GM13976 (cell line): ENCODE measurements at places on chromosomes 13 and 19.
A peak's percentile ranks its signal among the peaks of the same experiment; 100 is the strongest.

DNA sequence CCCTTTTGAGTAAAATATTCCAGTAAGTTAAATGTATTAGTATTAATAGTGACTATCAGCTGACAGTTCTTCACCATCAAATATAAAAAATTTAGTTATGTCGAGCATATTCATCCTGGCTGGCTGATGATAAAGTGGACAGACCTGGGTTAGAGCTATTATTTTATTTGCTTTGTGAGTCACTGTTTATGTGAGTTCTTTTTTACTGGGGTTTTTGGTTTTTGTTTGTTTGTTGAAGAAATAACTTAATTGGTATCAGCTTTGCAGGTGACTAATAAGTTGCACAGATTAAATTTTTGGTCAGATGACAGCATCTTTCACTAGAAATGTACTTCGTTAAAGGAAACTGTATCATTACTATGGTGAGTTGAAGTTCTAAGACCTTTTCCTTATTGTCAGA lies 224.7 kb downstream of the GGACT start:
- DNase-seq = no peak

- no peak for DNase-seq
Observed at GRCh38 chr19:27762933-27763332, 1450.0 kb downstream of the UQCRFS1 start.

- no peak for DNase-seq
Observed at GRCh38 chr19:5207806-5208205, 132.8 kb downstream of the PTPRS start.

- DNase-seq = peak; percentile 87
Observed at GRCh38 chr13:49300739-49301589, 53.2 kb downstream of the CDADC1 start.

- DNase-seq = no peak
Observed at GRCh38 chr13:37209621-37210580, 104.4 kb upstream of the CSNK1A1L start.

DNA sequence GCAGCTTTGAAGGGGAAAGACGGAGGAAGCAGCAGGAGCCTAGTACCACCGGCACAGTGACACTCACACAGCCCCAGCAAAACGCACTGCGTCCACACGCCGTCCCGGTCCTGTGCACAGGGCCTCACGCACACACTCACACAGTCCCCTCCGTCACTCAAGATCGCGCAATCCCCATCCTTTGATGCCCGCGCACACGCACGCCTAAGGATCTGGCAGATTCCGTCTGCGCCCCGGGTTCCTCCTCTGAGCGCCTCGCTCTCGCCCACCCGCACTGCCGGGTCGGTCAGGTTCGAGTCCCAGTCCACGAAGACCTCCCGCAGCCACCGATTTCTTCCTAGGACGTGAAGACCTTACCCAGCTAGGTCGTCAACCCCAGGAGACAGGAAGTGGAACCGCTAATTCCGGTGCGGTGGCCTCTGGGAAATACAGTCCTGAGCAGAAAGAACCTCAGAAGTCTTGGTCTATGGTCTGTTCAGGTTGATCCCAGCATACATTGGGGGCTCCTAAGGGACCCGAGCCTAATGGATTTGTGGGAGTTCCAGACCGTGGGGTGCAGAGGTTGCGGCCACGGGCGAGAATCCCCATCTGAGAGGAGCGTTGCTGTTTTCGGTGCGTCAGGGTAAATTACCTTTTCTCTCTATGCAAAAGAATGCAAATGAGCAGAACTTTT lies at the start of gene ZNF780B:
Gene ZNF780B, minus strand, starts transcription at position 400 of the 673 bp plus-strand sequence. CDS start 5,899 bp downstream, outside the sequence.
- peak; percentile 83 for DNase-seq

DNA sequence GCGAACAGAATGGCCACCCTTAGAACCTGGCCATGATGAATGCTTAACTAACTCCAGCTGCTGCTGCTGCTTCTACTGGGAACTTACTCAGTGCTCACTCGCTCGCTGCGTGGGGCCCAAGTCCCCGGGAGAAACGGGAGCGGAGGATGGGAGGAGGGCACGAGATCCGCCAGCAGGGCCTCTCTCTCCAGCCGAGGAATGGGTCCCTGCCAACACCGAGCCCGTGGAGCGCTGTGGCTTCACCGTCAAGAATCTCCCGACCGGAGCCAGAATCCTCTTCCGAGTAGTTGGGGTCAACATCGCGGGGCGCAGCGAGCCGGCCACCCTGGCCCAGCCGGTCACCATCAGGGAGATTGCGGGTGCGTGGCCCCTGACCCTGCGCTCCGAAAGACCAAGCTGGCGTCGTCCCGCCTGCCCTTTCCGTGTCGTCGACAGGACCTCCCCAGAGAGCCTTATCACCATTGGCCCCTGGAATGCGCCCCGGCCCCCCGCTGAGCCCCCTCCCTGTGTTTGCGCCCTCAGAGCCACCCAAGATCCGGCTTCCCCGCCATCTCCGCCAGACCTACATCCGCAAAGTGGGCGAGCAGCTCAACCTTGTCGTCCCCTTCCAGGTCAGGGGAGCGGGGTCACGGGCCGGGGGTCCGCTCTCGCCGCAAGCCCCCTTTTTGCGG lies 17.8 kb upstream of the EMC10 start:
- no peak for DNase-seq

GRCh38 chr13:36715841-36716240 lies 42.0 kb downstream of the SERTM1 start:
- DNase-seq = no peak

- DNase-seq = peak; percentile 81
Observed at GRCh38 chr13:99432609-99433542, 68.4 kb upstream of the TM9SF2 start.
